ENCODE measurements at places on chromosomes 7 and 10.

- no peak for DNase-seq
These were observed 117.7 kb upstream of the MBL2 start for GRCh38 chr10:52890281-52890680.

DNA sequence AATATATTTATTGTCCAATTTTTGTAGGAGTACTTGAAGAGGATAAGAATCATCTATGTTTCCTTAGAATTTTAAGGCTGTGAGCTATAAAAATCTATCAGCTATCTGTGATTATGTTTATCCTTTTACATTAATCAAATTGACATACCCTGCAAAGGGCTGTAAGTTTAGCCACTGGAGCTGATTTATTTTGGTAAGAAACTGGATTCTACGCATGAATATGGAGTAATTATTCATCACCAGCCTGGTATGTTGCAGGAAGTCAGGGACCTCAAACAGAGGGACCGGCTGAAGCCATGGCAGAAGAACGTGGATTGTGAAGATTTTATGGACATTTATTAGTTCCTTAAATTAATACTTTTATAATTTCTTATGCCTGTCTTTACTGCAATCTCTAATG lies 696.9 kb downstream of the DNAJB9 start:
- DNase-seq: no peak

GRCh38 chr10:131891196-131891928 lies 9.4 kb upstream of the PPP2R2D start:
- DNase-seq: no peak

DNA sequence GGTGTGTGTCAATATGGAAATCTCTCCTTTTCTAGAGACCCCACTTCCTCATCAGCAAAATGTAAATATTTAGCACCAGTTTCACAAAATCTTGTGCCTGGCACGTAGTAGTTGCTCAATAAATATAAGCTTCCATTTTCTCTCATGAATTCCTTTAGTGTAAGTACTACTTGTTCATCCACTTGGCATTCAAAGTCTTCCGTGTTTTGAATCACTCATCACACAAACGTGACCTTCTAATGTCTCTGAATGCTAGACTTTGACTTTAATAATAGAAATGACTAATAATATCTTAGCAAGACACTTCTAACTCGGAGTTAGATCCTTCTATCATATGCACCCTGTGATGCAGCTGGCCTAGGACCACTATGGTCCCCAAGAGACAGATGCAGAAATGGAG lies 168.7 kb upstream of the ZNF32 start:
- DNase-seq: no peak

DNA sequence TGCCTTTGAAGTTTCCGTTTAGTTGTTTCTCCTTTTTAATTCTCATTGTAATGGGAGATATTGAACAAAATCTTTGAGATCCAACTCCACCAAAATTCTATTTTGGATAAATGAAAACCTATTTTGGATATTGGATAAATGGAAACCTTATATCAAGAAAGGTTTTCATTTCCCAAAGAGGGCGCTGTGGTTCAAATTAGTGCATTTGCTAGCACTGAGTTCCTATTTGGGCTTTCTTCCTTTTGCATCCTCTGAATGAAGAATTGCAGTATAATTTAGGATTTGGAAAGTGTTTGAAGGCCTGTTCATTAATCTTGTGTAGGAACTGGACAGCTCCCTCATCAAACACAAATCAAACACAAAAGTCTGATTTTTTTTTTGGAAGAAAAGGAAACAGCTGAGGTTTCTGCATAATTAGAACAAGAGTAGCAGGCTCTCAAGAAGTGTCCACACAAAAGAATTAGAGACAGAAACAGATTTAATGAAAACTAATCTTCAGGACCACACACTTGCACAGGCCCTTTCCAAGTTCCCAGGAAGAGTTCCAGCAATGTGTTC lies 80.8 kb upstream of the KLF14 start:
- DNase-seq: no peak

GRCh38 chr7:115352375-115352774 lies 430.5 kb downstream of the MDFIC start:
- DNase-seq: no peak

- no peak for DNase-seq
These were observed 694.9 kb upstream of the KCND2 start for GRCh38 chr7:119578116-119578515.
